ENCODE measurements at places on chromosomes 11 and 22.

GRCh38 chr11:121508449-121508848, 55.7 kb upstream of the SORL1-AS1 start:
- no peak for DNase-seq

DNA sequence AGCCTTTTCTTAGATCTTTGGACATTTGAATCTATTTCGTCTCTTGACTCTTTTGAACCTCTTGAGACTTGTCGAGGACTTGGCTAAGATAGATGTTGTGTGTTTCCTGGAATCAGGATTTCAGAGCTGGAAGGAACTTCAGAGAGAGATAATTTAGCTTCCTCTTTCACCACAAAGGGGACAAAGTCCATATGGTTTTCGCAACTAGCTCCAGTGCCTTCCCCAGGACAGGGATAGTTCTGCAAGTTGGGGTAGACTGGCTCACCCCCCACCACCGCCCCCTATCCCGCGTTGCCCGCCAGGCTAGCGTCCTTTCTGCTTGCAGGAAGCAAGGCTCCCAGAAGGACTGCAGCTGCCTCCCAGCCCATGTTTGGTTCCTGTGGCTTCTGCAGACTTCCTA, 75.7 kb upstream of the MYO18B start:
- DNase-seq = no peak

GRCh38 chr22:47839595-47840227, 1077.3 kb downstream of the TBC1D22A start:
- peak; percentile 43 for DNase-seq

DNA sequence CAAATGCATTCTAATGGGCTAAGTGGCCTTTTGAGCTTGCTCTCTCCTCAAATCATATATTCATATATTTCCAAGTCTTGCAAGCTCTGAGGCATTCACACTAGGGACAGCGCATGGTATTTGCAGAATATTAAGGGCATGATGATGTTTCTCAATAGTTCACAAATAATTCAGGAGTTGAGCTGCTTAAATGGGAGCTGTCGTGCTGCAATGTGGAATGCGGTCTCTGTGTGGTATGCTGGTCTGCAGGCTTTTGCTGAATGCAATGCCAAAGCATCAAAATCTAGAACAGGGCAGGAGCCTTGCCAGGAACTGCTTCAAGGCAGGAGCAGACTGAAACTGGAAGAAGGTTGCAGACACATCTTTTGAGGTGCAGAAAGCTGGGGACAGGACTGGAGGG, 1060.0 kb downstream of the TBC1D22A start:
- DNase-seq = no peak

DNA sequence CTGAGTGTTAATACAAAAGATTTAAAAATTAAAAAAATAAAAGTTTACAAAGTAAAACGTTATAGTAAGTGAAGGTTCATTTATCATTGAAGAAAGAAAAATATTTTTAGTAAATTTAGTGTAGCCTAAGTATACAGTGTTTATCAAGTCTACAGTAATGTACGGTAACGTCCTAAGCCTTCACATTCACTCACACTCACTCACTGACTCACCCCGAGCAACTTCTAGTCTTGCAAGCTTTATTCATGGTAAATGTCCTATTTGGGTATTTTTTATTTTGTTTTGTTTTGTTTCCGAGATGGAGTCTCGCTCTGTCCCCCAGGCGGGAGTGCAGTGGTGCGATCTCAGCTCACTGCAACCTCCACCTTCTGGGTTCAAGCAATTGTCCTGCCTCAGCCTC, 8.8 kb downstream of the CASTOR1 start:
- DNase-seq = no peak

- DNase-seq = peak; percentile 49
Measured at GRCh38 chr22:45096256-45096907, 67.3 kb upstream of the NUP50 start.

GRCh38 chr11:46612326-46612725, 4.7 kb downstream of the HARBI1 start:
- DNase-seq = no peak

GRCh38 chr11:43746670-43747069, 66.1 kb downstream of the HSD17B12 start:
- DNase-seq = no peak

DNA sequence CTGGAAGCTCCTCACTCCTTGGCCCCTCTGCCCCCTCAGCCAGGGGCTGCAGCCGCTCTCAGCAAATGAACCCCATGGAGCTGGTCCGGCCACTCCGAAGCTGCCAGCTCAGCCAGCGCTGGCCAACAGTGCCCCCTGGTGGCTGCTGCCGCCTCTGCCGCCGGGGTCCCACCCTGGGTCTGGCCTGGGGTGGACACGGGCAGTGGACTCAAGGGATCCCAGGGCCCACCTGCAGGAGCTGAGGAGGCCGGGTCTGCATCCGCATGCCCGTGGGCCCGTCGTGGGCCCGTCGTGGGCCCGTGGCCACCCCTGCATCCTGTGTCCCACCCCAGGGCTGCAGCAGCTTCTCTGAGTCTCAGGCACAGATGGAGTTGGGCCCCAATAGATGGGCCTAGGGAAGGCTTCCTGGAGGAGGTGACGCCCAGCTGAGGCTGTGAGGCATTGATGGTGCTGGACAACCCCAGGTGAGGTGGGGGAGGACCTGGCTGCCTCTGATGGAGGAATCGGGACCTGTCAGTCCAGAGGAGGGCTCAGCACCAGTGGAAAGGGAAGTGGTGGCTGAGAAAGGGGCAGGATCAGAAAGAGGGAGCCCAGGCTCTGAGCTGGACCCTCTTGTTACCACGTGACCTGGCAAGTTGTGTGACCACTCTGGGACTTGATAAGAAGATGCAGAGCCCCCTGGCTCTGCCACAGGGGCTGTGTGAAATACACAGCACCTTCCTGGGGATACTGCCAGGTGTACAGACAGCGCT, 522.3 kb downstream of the BRD1 start:
- DNase-seq = peak; percentile 23

GRCh38 chr11:69402251-69402887, 79.1 kb upstream of the LINC01488 start:
- no peak for DNase-seq

DNA sequence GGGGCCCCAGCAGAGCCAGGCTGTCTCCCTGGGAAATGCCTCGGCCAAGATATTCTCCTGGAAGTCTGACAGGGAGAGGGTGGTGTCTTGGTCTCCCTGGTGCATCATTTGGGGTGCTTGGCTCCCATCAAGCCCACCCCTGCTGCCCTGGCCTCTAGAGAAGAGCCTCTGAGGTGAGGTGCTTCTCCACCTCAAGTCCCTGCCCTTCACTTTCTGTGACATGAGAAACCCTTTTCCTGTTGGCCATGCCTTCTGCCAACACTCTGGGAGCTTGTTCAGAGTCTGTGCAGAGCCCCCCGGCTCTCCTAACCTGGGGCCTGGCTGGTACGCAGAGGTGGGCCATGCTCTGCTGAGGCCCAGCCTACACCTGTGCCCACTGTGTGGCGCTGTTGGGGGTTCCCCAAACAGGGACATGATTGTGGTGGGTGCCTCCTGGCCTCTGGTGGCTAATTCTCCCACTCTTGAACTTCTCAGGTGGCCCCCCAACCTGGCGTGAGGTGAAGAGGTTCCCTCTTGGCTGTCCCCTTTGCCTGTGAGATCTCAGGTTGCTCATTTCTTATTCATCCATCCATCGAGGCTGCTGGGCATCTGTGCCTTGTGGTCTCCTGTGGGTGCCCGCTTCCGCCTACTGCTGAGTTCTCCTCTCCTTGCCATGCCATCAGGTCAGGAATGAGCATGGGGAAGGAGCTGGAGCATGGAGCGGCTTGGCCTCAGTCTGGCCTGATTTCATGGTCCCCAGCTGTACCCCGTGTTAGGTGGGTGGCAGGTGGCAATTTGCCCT, 19.2 kb upstream of the DGCR8 start:
- no peak for DNase-seq

DNA sequence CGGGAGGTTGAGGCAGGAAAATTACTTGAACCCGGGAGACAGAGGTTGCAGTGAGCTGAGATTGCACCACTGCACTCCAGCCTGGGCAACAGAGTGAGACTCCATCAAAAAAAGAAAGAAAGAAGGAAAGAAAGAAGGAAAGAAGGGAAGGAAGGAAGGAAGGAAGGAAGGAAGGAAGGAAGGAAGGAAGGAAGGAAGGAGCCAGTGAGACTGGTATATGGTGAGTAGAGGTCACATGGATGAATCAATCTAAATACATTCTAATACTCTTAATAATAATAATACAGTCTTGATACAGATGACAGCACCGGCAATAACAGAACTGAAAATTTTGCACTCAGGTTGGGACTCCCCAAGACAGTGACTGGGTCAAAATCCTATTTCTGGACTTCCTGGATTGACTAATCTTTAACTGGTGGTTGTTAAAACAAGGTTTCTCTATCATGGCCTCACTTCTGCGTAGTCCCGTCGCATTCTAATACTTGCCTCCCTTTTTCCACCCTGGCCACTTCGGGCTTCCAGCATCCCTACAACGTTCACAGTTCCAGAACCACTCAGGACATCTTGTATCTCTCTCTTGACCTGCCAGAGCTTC, 53.5 kb upstream of the EIF3M start:
- DNase-seq = no peak

DNA sequence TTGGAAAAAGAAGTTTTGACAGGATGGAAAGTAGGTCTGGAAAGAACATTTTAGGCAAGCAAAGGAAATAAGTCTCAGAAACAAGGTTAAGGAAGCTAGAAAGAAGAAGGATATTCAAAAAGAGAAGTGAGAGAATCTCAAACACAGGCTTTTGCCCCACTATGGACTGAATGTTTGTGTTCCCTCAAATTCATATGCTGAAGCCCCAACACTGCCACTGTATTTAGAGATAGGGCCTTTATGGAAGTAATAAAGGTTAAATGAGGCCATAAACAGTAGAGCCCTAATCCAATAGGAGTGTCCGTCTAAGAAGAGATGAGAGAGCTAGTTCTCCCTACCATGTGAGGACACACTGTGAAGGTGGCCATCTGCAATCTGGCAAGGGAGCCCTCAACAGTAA, 20.6 kb upstream of the RPS13 start:
- DNase-seq = no peak

DNA sequence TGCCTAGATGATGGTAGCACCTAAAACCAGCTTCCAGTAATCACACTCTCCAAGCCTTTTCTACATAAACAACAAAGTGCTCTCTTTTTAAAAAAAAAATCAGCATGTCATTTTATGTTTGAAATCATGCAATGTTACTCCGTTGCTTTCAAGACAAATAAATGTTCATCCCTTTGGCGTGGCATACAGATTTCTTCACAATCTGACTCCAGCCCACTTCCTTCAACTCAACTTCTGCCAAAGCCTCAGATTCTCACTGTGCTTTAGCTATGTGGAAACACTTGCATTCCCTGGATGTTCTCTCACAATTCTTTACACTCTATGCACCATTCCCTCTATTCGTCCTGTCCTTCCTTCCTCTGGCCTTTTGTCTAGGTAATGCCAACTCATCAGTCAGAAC, 206.3 kb upstream of the BLID start:
- DNase-seq = no peak

- peak; percentile 25 for DNase-seq
Measured at GRCh38 chr22:19942157-19943081, 801 bp upstream of the TXNRD2 start.

DNA sequence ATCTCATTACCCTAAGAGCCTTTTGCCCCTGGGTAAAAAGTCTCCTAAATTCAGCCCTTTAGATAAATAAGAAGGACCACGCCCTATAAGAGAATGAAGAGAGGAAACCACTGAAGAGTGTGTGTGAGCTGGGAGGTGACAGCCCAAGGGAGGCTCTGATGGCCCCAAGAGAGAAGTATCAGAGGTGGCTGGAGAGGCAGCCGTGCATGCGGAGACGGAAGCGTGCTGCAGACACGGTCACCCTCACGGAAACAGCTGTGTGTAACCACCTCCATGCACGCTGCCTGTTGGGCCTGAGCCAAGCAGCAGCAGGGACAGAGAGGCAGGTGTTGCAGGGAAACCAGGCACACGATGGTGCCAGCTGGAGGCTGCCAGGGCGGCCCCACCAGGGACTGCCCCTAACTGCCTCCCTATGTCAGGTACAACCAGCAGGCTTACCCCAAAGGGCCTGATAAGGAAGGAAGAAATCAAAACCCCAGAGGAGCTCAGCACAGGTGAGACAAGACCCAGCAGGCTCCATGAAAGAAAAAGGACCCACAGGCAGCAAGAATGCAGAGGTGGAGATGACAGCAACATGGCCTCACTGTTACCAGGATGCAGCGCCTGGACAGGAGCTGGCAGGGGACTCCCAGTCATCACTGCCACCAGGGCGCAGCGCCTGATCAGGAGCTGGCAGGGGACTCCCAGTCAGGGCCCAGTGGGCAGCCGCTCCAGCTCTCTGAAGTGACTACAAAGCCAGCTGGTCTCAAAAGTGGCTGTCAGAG, 7.8 kb downstream of the LARGE2 start:
- DNase-seq = peak; percentile 25

GRCh38 chr11:18502352-18502751, 24.4 kb downstream of the TSG101 start:
- DNase-seq = no peak

DNA sequence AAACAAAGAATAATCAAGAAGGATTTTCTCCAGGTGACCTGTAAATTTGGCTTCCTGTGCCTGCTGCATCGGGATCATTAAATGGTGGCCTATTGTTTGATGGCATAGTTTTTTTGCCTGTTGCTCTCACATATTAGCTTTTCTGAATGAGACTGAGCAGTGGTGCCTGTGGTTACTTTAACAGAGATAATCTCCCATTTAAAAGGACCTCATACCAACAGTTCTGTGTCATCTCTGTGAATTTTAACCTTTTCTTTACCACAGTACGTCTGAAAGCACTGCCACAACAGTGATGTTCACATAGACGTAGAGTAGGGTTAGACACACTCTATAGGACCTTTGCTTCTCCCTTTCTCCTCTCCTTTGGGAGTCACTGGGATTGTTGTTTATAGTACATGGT, 22.9 kb upstream of the RCE1 start:
- DNase-seq = no peak

DNA sequence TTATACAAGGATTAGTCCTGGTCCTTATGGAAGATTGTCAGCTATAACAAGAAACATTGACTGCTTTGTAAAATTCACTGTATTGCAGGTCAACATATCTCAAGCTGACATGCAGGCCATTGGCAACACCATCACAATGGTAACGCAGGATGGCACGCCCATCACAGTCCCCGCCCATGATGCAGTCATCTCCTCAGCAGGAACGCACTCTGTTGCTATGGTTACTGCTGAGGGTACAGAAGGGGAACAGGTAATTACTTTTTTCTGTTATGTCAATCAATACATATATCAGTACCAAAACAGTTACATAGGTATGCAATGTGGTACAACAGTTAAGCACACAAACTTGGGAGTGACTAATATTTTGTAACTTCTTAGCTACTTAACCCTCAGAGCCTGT, 55.3 kb downstream of the ZNF143 start:
- no peak for DNase-seq

Measured in NCI-H524 (cell line).